Stomach (tissue), 19 donors: ENCODE measurements at places on chromosomes 12 and 14. TPM values are rescaled to one million over a fixed set of nuclear protein-coding genes. Genes with fewer than 3 reads are reported as not detected.

DNA sequence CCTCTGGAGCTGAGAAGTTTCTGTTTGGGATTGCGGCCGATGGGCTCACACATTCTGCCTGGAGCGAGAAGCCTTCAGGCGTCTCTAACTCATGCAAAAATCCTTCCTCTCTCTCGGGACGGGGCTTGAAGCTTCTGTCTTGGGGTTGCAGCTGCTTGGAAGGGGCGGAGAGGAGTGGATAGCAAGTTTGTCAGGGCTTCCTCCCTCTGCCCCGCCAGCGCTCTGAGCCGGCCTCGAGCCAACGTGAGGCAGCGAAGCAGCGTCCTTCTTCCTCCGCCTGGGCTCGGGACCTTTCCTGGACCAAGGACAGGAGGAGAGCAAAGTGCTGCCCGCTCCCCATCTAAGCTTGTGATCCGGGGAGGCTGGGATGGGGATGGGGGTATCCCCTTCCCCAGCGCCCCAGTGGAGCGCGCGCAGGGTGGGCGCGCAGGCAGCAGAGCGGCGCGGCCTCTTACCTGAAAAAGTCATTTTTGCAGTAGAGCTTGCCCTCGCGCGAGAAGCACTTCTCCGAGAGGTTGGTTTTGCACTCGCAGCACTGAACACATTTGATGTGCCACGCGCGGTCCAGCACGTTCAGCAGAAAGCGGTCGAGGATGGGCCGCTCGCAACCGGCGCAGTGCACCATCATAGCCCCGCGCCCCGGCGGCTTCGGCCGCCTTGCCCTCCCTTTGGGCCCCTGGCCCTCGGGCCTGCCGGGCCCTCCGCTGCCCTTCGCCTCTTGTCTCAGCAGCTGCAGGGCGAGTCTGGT, 626 bp downstream of the LHX5 start:
- no peak for DNase-seq

GRCh38 chr12:28936711-28937110, 212.4 kb upstream of the FAR2 start:
- no peak for DNase-seq

Gene CD27
- 5.8 TPM for polyA plus RNA-seq

DNA sequence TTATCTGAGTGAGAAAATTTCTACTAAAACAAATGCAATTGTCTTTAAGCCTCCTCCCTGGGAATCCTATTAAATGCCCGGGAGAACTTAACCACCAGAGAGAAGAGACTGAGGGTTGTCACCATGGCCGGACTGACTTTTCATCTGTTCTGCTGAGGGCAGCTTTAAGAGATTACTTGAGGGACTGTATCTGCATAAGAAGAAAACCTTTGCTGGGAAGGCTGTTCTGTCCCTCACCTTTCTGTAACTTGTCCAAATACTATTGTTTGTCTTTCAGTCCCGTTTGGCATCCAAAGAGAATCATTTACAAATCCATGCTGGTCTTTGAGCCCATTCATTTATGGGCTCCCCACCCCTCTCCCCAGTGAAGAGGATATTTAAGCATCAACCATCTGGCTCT, 306.3 kb upstream of the FLRT2 start:
- no peak for DNase-seq

GRCh38 chr14:102421411-102422057, 58.8 kb downstream of the TECPR2 start:
- DNase-seq: no peak

Gene GLS2
- 11.2 TPM for polyA plus RNA-seq

Gene MSRB3
- 17.9 TPM for polyA plus RNA-seq

GRCh38 chr12:77855548-77855947, 24.9 kb downstream of the NAV3 start:
- DNase-seq: no peak

- DNase-seq: no peak
These were observed 431.7 kb downstream of the NPAS3 start for GRCh38 chr14:33370426-33370825.

Gene PRKCH
- polyA plus RNA-seq: 5.5 TPM

Gene SCYL2
- 11.8 TPM for polyA plus RNA-seq

Gene LTB4R
- polyA plus RNA-seq: 67.2 TPM

Gene GLIPR1L1
- polyA plus RNA-seq: not detected

Gene PLBD2
- polyA plus RNA-seq: 8.2 TPM

DNA sequence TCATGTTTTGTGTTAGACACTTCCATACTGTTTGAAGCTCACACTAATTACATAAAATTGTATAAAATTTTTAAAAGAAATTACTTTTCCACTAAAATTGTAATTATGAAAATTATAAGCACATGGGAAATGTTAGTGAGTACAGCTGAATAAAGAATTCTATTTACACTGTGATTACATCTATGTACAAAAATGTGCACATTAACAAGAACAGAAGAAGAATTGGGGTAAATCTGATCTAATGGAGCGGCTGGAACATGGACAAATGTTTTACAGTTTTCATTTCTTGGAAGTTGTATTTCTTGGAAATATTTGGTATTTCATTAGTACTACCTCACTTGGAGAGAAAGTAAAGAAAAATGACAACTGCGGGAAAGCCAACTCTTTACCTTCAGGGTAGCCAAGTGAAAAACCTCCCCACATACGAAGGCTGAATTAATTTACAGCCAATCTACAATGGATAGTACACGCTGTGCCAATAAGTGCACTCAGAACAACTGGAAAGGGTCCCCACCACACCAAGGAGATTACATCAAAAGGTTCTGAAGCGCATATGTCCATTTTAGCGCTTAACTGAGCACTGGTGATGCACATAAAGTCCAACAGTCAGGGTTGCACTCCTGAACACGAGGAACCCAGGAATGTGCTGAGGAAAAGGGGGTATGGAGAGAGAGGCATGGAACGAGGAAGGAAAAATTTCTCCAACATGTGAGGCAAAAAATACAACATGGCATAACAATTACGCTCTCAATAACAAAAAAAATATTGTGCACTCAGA, 17.5 kb downstream of the MED13L start:
- peak; percentile 53 for DNase-seq
